ENCODE measurements at places on chromosomes 4 and X.

GRCh38 chr4:16952896-16953630, 54.6 kb upstream of the LDB2 start:
- DNase-seq: no peak

DNA sequence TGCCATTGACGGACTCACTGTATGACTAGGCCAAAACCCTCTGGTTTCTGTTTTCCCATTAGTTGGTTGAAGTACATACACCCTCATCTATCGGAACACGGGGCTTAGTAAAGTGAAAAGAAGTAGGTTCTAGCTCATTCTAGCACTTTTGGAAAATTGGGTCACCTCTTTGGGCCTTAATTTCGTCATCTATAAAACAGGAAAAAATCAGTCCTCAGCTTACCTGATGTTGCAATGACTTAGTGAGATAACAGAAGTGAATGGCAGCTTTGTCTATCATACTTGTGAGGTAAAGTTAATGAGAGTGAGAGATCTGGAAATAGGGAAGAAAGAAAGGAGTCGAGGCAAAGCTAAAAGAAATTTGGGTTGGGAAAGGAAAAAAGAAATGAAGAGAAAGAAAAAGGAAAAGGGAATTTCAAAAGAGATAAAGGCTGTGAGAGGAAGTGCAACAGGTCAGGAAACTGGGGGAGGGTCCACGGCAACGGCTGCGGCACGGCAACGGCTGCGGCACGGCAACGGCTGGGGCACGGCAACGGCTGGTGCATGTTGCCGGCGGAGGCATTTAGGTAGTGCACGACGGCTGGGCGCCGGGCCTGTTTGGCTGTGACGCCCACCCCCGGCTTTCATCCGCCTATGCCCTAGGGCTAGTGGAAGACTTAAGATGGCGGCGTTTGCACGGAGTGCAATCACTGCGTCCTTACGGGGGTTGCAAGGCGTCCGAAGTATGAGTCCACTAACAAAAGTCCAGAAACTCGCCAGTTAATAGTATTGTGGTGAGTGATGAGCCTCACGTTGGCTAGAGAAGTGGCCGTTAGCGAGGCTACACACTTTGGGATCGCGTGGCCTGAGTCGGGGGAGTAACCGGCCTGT, 360.1 kb upstream of the ZCCHC13 start:
- peak; percentile 86 for DNase-seq

- no peak for DNase-seq
Measured at GRCh38 chr4:16846540-16847117, 51.8 kb downstream of the LDB2 start.

GRCh38 chrX:13287816-13288215, 32.0 kb downstream of the ATXN3L start:
- DNase-seq: no peak

DNA sequence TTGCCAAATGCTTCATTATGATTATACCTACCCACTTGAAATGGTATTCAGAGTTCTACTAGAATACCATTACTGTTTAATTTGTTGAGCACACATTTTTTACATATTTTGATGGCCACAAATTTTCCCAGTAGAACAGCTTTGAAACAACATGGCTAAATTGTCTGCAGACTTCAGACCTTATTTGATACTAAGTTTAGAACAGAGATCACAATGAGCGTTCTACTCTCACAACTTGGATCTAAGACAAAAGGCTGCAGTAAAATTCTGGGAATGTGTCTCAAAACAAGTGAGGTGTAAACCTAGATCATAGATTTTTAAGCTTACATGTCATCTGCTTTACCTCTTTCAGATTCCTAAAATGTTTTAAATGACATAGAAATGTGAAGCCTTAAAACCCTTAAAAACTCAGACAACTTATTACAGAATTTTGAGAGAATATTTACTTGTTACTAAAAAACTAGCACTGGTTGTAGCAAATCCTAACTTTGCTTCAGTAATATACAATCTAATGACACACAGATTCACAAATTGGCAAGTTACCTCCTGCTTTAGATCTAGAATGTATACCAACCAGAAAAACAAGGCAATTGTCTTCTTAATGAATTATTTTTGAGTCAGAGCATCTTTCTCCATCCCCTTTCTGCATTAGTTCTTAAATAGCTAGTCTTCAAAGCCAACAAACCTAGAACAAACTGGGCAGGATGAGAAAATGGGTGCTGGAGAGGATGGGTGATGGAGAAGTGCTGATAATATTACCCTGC, 243.3 kb downstream of the SLC7A11 start:
- no peak for DNase-seq

- no peak for DNase-seq
Measured at GRCh38 chrX:15194146-15194545, 75.7 kb downstream of the ASB9 start.

DNA sequence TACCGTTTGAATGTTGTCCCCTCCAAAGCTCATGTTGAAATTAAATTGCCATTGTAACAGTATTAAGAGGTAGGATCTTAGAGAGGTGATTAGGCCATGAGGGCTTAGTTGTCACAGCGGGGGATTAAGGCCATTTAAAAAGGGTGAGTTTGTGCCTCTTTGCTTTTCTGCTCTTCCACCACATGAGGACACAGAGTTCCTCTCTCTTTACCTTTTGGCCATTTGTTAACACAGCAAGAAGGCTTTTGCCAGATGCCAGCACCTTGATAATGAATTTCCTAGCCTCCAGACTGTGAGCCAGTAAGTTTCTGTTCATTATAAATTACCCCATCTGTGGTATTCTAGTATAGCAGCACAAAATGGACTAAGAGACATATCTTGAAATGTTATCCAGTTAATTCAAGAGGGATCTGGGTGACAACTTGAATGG, 7.8 kb upstream of the HERC3 start:
- no peak for DNase-seq

DNA sequence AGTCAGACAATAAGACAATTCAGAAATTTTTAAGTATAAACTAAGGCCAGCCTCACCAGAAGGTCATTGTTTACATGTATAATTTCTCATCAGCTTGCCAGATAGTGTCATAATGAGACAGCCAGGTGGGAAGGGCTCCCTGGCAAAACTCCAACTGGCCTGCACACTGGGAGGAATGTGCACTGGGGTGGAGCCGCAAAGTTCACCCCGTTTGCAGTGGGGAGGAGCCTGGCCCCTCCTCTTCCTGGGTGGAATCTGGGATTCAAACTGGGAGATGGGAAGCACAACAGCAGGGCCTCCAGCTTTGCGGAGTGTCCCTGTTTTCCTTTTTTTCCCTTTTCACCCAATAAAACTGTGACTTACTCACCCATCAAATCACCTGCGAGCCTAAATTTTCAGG, 329.9 kb downstream of the SMARCA1 start:
- DNase-seq: no peak

DNA sequence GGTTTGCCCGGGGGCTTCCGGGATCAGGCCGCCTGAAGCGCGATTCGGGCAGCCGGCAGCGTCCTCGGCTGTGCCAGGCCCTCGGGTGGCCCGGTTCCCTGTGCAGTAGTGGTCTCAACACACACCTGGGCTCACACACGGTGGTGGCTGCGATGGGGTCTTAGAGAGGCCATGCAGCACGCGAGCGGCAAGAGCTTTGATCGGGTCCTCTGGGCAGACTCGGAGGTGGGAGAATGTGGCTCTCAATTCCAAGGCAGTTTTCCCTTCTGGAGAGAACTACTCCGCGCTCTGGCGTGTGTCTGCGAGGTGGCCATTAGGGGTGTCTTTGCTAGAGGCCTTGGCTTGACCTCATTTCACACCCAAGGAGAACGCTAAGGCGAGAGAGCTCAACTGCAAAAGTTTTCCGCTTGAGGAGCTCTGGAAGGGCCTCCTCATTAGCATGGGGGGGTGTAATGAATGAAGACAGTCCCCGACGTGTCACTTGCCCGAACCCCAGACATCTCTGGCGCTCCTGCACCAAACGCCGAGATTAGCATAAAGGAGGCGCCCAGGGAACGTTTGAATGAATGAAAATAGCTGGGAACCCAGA, 771 bp upstream of the RBPJ start:
- no peak for DNase-seq

DNA sequence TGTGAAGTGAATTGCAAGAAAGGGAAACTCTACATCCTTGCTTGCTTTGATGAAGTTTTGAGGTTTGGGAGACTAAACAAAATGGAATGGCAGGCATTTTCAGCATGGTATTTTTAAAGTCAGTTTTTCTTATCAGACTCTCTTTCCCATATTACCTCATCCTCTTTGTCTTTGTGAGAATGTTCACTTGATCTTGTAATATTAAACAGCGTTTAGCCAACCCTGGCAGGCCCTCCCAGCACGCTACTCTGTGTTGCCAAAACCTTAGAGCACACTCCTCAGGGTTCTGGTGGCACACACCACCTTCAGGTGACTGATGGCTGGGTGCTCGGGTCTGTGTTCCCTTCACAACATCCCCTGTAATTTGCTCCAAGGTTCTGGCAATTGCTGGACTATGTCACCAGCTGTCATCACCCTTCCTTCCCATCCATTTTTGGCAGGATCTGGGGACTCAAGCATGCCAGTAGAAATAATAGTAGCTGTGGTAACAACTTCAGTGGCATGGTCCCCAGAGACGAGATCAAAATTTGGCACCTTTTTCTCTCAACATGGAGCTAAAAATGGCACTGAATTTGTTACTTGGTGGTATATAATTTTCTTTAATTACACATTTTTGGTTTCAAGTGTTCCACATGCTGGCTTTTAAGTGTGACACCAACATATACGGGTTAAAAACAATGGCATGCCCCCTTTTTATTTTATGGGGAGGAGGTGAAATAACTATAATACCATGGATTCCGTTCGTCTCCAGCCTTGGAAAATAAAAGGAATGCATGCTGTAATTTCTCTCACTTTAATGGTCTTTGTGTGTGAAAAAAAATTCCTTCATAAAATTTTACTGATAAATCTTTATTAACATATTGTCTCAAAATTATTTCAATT, 273.1 kb downstream of the DCTD start:
- no peak for DNase-seq

DNA sequence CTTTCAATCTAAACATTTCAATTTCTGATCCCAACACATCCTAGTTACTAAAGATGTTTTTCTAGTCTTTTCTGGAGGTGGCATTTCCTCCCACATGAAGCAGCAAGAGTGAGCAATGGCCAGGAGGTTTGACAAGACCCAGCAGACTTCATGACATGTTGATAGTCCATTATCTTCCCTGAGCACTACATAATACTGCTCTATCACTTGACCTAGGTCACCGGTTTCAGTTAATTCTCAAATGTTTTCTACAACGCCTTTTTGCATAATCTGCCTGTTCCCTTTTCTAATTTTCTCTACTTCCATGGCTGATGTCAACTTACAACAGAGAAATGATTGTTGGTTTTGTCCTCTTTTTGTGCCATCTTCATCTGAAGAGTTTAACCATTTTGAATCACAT, 62.0 kb upstream of the GPRIN3 start:
- no peak for DNase-seq

DNA sequence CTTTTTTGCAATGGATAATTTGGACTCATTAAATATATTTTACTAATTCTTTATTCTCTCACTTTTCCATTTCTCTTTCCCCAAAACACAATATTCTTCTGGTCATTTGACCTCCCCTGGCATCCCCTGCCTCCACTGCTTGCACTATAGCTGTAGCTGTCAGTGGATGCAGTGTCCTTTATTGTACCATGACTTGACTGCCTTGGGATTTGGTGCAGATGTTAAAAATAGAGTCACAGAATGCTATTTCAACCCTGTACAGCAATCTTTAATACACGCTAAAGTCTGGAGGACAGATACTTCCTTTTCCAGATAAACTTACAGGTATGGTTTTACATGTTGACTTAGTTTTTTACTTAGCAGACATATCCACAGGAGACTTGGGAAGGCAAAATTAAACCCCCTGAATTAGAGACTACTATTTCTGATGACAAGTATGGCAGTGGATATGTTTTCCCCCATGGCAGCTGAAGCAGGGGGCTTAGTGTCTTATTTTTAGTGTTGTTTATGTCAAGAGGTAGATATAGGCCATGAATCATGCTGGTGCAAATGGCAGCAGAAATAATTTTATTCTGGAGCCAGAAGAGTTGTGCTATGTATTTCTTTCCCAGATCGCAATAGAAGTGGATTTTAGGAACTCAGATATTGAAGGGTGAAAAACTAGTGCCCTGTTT, 461.4 kb downstream of the NAF1 start:
- DNase-seq: no peak

GRCh38 chrX:148923631-148924030, 423.2 kb downstream of the AFF2 start:
- no peak for DNase-seq

DNA sequence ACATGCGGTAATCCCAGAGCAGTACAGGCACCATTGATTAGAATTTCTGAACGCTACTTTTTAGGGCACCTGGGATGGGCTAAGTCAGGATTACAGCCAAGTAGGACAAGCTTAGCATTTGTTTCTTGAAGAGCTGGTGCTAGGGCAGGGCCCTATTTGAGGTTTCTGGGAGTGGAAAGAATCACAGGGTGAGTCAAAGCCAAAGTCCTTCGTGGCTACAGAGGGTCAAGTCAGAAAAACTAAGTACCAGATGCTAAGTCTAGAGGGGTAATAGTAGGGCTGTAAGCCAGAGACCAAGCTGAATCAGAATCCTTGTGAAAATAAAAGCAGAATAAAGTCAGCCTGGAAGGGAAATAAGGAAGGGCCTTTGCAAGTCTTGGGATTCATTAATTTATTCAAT, 448.6 kb downstream of the ZIC3 start:
- DNase-seq: no peak

DNA sequence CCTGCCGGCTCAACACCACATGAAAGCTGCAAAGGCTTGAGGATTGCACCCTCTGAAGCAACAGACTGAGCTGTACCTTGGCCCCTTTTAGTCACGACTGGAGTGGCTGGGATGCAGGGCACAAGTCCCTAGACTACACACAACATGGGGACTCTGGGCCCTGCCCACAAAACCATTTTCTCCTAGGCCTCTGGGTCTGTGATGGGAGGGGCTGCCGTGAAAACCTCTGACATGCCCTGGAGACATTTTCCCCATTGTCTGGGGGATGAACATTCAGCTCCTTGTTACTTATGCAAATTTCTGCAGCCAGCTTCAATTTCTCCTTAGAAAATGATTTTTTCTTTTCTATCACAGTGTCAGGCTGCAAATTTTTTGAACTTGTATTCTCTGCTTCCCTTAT, 123.5 kb upstream of the SMARCAD1 start:
- DNase-seq: no peak

- DNase-seq: no peak
Measured at GRCh38 chrX:56783450-56783831, 54.4 kb downstream of the NBDY start.

GRCh38 chr4:159719531-159719930, 616.7 kb downstream of the RAPGEF2 start:
- no peak for DNase-seq

DNA sequence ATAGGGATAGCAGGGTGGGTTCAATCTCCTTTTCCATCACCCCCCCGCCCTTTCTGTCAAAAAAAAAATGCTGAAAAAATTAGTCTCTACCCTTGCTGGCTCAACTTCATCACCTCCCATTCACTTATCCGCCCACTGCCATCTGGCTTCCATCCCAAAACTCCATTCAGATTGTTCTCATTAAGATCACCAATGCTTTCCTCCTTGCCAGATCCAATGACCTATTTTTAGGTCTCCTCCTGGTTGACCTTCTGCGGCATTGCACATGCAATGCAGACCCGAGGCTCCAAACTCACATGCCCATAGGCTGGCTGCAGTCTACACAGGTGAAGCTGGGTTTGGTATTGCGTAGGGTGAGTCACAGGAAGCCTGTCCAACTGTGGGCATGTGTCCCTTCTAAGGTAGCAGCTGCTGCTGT, 21.1 kb upstream of the STIM2 start:
- no peak for DNase-seq

GRCh38 chrX:95290455-95290854, 1394.2 kb upstream of the DIAPH2 start:
- no peak for DNase-seq

- DNase-seq: no peak
Measured at GRCh38 chr4:147044241-147044640, 98.6 kb upstream of the TTC29 start.

Data from activated naive CD4-positive, alpha-beta T cell treated with Interleukin-2 at 50 U/mL for 16 hours (primary cell).